CD4-positive, alpha-beta T cell treated with Interleukin-12 subunit alpha and Interleukin-12 subunit beta, for 1 hour (primary cell): ENCODE measurements at places on chromosomes 6 and 20.

GRCh38 chr6:110826236-110827129, 11.2 kb upstream of the CDK19 start:
- no peak for DNase-seq

GRCh38 chr6:168381726-168382458, 59.1 kb upstream of the SMOC2 start:
- no peak for DNase-seq

- no peak for DNase-seq
Observed at GRCh38 chr6:139570166-139570565, 195.7 kb upstream of the CITED2 start.

DNA sequence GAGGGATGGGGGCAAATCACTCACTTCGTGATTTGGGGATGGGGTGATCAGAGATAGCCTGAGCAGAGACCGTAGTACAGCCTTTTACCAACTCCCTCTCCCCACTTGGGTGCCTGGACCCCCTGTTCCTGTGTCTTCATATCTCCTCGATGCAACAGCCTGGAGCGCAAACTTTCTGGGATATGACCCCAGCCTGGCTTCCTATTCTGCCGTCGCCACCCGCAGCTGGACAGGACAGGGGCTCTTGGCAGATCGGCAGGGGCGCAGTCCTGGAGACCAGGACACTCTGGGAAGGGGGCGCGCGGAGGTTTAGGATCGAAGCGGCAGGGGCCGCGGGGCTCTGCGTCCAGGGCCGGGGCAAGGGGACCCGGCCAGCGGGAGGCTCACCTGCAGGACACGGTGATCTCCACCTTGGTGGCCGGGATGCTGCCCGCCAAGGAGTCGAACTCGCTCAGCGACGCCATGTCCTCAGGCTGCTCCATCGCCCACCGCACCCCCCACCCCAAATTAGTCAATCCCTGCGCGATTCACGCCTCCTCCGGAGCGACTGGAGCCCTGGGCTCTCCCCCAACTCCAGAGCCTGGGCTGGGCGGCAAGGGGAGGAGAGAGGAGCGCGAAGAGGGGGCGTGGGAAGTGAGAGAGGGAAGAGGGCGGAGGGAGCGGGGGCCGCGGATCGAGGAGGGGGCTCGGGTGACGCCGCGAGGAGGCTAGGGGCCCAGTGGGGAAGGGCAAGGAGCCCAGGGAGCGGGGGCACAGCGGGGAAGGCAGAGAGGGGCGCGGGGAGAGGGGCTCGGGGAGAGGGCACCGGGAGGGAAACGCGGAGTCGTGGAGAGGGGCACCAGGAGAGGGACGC, at the start of gene CPNE5:
TSS of gene CPNE5 (minus strand) at position 549 of the 853 bp plus-strand sequence. CDS start at position 482, 67 bp downstream.
- no peak for DNase-seq

DNA sequence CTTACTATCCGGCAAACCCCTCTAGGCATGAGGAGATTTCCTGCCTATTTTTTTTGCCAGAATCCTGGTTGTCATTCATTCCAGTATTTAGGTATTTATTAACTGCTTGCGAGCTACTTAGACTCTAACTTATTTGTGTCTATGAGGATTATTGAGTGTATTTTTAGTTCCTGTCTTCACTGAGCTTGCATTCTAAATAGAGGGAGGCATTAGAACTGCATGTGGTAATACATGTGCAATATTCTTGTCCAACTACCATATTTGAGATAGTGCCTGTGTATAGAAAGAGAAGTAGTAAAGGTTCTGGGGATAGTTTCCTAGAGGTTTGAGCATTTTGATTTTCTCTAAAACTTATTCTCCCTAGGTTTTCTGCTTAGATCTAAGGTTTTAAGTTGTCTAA, 308.9 kb downstream of the EYA4 start:
- no peak for DNase-seq

DNA sequence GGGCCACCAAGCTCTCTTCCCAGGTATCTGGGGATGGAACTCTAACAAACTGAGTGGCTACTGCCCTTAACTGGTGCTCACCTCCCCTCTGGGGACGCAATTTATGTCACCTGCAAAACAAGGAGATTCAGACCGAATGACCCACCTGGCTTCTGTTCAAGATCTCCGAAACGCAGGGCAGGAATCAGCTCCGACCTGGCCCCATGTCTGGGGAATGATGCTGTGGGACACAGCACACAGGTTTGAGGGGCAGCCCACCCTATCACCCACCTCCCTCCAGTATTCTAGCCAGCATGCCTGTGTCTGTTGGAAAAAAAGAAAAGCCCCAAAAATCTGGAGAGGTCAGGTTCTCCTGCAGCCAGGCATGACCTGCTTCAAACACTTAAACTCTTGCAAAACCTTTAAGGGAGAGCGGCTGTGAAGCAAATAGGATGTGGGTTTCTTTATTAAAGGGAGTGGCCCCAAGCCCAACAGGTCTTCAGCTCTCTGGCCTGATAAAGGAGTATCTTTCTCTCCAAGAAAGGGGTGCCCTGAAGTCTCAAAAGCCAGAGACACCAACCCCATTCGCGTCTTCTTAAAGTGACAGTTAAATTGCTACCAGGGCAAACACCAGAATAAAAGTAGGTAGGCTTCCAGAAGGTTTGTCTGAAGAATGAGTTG, 6.4 kb downstream of the PREX1 start:
- DNase-seq: peak; percentile 40

- DNase-seq: no peak
Observed at GRCh38 chr6:143139239-143139784, 78.6 kb downstream of the AIG1 start.
